B cell (primary cell): ENCODE measurements at places on chromosomes 2 and 18.

- no peak for DNase-seq
Observed at GRCh38 chr2:43191947-43192516, 34.4 kb downstream of the ZFP36L2 start.

DNA sequence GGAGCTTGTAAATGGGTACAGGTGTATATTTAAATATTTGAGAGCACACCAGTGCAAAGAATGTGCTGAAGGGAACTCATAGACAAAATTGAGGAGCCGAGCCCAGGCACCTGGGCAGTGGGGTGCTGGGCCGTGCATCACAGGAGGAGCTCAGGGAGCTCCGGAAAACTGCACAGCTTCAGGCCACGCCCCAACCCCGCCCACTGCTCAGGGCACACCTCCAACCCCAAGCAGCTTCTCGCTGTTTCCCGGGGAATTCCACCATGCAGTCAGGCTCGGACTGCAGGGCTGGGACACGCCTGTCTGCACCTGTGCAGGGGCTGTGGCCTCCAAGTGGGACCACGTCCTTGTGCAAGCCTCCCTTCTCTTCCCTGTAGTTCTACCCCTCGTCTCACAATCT is 243.0 kb downstream of the HDAC4 start:
- no peak for DNase-seq

GRCh38 chr2:173196080-173196479 is 120.4 kb downstream of the MAP3K20 start:
- no peak for DNase-seq

- no peak for DNase-seq
Observed at GRCh38 chr2:173193925-173194324, 118.3 kb downstream of the MAP3K20 start.

GRCh38 chr2:145777297-145777696 is 1257.4 kb upstream of the ZEB2 start:
- DNase-seq: no peak

GRCh38 chr2:96486696-96487095 is 18.5 kb downstream of the NEURL3 start:
- no peak for DNase-seq

DNA sequence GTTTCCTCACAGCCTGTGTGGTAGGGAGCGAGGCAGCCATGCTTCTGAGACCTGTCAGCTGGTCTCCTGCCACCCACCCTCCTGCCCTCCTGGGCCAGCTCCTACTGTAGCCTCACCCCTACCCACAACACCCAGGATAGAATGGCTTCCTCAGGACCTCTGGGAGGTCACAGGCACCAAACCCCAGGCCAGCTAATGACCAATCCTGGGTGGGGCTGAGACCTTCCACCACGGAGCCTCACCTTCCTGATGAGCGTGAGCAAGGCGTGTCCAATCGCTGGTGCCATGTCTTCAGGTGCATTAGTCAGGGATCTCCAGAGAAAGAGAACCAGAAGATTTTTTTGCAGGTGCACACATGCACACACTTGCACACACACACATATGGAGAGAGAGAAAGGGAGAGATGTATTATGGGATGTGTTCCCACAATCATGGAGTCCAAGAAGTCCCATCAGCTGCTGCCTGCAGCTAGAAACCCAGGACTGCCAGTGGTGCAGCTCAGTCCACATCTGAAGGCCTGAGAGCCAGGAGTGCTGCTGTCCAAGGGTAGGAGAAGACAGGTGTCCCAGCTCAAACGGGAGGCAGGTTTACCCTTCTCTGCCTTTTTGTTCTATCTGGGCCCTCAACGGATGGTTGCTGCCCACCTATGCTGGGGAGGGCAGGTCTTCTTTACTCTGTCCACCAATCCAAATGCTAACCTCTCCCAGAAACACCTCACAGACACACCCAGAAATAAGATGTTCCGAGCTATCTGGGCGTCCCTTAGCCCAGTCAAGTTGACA is 70.4 kb upstream of the HDAC4 start:
- no peak for DNase-seq

DNA sequence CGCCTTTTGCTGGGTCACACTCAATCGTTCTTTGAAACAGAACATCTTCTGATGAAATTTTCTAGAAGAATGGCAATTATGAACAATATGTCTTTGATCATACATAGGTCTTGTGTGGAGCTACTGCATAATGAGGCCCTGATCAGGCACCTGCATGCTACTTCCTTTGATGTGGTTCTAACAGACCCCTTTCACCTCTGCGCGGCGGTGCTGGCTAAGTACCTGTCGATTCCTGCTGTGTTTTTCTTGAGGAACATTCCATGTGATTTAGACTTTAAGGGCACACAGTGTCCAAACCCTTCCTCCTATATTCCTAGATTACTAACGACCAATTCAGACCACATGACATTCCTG is 532 bp downstream of the UGT1A5 start:
- DNase-seq: no peak

GRCh38 chr2:42767080-42767898 is 3.4 kb upstream of the OXER1 start:
- no peak for DNase-seq

DNA sequence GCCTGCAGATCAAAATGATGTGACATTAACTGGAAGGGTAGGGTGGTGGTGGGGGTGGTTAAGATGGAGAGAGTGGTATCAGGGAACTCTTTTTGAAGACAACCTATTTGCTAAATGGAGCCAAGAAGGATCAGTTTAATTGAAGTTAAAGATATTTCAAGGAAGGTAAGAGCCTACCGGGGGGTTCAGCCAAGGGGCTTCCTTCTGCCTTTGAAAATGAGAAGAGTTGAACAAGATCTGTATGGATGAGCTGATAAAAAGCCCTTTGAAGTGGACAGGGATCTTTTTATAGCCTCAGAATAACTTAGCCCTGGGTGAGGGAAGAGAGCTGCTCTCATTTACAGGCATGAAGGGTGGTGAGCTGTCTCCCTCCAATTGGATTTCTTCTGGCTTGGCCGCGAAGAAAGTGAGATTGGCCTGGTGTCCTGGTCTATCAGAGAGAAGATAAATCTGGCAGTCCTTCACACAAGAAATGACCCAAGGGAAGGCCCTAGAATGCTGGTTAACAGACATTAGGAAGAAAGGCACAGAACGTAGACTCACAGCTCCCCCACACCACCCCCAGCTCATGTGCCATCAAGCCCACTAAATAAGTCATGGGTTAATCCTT is 439.8 kb downstream of the TNS1 start:
- no peak for DNase-seq

DNA sequence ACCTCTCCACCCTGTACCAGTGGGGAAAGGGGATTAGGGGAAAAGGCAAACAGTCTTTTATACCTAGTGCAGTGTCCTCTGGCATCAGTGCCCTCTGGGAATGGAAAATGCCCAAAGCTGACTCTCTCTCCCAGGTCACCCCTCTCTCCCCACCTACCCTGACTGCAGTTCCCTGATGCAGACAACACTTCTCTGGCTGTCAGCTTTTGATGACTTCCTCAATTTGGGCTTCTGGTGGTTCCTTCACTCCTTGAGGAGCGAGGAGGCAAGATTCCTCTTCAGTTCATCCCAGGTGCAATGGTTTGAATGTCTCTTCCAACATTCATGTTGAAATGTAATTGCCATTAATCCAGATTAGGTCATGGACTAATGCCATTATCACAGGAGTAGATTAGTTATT is 19.7 kb upstream of the PPM1B start:
- no peak for DNase-seq

DNA sequence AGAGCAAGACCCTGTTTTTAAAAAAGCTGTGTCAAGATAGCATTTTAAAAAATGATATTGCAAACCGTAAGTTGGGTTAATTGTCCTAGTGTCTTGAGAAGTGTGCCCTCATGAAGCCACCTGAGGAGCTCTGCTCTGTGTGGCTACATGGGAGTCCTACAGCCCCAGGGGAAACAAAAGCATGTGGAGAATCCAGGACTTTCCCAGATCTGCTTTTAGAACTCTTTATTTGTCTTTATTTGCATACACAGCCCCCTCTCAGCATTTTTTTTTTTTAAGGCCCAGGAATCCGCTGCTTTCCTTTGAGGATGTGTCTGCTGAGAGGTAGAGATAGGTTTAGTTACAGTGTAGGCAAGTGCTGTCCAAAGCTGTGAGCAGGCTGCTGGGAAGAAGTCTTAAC is 219.2 kb downstream of the FHOD3 start:
- DNase-seq: no peak

DNA sequence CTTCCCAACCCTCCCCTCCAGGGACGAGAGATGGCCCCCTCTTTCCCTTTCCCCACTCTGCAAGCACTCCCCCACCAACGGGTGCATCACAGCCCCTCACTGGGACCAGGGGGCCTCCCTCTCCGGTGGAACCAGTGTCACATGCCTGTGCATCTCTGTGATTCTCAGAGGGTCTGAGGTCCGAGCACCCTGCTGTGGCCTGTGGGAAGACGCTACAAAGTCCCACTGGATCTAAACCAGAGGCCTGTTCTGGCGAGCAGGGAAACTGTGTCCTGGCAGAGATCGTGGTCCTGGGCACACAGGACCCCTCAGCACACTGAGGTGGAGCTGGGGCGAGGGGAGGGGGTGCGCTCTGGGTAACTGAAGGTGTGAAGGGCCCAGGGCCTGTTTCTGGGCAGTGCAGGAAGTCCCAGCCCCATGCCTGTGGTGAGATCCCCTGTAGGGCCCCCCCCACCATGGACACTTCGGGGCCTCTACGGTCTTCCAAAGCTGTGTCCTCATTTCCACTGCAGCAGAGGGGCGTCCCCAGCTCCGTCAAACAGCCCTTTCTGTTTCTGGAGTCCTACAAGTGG is 8.0 kb downstream of the SNORC start:
- DNase-seq: no peak

- DNase-seq: no peak
Observed at GRCh38 chr18:45370255-45371010, 244.8 kb upstream of the SLC14A2 start.

DNA sequence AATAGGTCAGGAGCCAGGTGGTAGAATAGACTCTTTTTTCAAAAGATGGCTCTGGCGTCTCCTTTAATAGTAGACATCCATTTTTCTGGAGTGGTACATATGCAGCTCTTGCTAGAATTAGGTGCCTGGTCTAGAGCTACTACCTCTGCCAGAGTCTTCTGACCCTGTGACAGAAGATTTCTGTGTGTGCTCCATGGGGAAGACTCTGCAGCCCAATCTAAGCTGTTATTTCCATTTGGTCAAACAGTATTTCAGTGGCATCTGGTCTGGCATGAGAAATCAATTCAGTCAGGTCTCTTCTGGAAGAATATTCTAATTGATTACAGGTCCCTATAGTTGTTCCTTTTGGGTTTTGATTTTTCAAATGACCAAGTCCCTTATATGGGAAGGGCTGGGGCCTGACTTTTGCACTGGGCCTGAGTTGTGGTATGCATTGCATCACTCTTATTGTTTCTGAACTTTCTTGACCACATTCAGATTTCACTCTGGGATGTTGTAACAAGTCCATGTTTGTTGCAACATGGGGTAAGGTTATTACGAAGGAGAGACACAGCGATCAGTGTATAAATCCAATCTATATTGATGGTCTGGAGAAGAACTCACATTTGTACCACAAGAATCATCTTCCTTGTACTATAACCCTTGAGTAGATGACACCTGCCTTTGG is 12.1 kb downstream of the MXD1 start:
- no peak for DNase-seq

- DNase-seq: peak; percentile 87
Observed at GRCh38 chr2:64522843-64523428, 1.2 kb upstream of the AFTPH start.

GRCh38 chr2:108585436-108585835 is 51.2 kb downstream of the LIMS1 start:
- no peak for DNase-seq

DNA sequence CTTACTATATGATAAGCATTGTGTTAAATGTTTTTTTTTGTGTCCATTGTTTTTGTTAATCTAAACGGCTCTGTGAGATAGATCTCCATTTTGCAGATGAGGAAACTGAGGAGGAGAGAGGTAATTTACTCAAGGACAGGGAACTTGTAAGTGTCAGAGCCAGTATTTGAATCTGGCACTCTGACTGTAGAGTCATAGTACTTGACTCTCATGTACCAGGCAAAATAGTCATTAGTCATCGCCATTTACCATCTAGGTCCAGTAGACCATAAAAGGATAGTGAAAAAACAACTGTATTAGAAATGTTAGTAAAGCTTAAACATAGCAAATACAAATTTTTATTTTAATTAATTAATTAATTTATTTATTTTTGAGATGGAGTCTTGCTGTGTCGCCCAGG is 4.8 kb downstream of the PSMD14 start:
- no peak for DNase-seq

- DNase-seq: no peak
Observed at GRCh38 chr2:19829672-19830071, 72.1 kb downstream of the TTC32 start.

GRCh38 chr2:26590980-26591618 is 50.1 kb downstream of the CIB4 start:
- no peak for DNase-seq

DNA sequence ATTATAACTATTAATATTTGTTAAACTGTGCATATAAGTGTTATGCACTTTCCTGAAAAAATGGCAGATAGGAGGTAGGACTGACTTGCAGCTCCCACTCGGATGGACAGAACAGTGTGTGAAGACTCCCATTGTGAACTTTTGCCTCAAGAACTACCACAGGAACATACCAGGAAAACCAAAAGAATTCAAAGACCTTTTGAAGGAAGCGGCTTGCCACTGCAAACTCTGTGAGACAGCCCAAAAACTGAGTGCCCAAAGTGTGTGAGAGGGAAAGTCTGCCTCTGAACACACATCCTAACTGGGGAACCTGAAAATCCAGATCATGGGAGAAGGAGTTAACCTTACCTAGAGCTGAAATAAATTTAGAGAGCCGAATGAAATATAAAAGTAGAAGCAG is 171.0 kb downstream of the ZBTB7C start:
- DNase-seq: no peak

- DNase-seq: no peak
Observed at GRCh38 chr2:5713101-5713500, 20.9 kb downstream of the SOX11 start.

GRCh38 chr2:103161456-103162289 is 399.8 kb downstream of the TMEM182 start:
- DNase-seq: peak; percentile 2

- DNase-seq: no peak
Observed at GRCh38 chr2:178628605-178629004, 148.3 kb downstream of the PLEKHA3 start.

- no peak for DNase-seq
Observed at GRCh38 chr18:51955136-51955535, 384.9 kb upstream of the DCC start.

DNA sequence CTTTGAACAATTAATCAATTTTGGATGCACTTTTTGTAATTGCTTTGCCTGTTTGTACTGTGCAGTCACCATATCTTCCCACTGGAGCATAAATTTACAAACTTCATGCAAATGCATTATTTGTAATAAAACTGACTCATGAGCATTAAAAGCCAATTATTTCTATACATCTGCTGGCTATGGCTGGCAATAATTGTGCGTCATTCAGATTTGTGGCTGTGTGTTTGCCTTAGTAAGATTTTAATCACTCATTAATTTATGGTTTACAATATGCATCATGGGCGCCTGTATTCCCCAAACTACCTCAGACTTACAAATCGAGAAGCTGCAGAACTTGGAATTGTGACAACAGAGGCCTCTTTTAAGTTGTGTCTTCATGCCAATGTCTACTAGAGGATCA is 132.4 kb upstream of the TRIB2 start:
- no peak for DNase-seq

- DNase-seq: peak; percentile 12
Observed at GRCh38 chr2:48529194-48529593, 760 bp upstream of the STON1 start.

GRCh38 chr18:45997700-45998151 is 30.6 kb upstream of the EPG5 start:
- DNase-seq: no peak
